ENCODE measurements at places on chromosomes 7 and 10. TPM values are rescaled to one million over a fixed set of nuclear protein-coding genes. Genes with fewer than 3 reads are reported as not detected.

The CLCN1 gene
- not detected for total RNA-seq

- DNase-seq: no peak
Observed at GRCh38 chr7:93218997-93219827, 7.1 kb downstream of the HEPACAM2 start.

GRCh38 chr10:80320377-80320776, 30.9 kb upstream of the MAT1A start:
- DNase-seq: no peak

- no peak for DNase-seq
Observed at GRCh38 chr10:113650172-113650571, 13.7 kb downstream of the NRAP start.

DNA sequence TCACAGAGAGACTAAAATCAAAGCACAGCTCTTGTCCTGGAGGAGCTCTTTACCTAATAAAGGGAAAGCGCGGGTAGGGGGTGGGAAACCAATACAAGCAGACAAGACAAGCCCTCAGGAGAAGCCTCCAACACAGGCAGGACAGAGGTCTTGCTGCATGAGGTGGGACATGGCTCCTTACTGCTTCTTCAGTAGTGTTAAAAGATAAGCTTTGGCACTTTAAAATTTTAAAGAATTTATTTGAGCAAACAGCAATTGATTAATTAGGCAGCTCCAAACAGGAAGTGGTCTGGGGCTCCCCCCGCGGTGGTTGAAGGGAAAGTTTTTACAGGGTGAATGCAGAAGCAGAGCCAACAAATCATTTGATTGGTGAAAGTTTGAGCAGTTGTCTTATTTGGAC, 50.3 kb upstream of the MACC1 start:
- no peak for DNase-seq

DNA sequence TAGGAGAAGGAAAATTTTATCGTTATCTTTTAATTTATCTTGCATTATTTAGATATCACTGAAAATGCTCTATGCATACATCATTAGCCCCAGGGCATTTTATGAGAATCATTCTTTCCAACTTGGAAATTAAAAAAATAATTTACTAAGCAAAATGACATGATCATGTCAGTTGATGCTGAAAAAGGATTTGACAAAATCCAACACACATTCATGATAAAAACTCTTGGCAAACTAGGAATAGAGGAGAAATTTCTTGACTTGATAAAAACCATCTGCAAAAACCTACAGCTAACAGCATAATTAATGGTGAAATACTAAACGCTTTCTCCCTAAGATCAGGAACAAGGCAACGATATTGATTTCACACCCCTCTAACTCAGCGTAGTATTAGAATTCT, 40.2 kb upstream of the RSU1 start:
- DNase-seq: no peak

All from sciatic nerve (tissue), 2 donors.